ENCODE measurements at places on chromosomes 13 and 19.

GRCh38 chr13:30997697-30998096, 65.2 kb downstream of the TEX26 start:
- no peak for DNase-seq

- DNase-seq = peak; percentile 79
These were observed 598 bp upstream of the LPAR2 start for GRCh38 chr19:19628501-19629134.

DNA sequence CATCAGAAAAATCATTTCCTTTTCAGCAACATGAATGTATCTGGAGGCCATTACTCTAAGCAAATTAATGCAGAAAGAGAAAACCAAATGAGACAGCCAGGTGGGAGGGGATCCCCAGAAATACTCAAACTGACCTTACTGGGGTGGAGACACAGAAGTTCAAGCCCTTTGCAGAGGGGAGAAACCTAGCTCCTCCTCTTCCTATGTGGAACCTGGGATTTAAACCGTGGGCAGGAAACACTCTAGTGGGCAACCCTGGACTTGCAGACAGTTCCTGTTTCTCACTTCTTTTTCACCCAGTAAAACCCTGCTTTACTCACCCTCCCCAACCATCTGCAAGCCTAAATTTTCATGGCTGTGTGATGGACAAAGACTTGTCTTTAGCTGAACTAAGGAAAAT, 61.3 kb downstream of the SLITRK6 start:
- no peak for DNase-seq

DNA sequence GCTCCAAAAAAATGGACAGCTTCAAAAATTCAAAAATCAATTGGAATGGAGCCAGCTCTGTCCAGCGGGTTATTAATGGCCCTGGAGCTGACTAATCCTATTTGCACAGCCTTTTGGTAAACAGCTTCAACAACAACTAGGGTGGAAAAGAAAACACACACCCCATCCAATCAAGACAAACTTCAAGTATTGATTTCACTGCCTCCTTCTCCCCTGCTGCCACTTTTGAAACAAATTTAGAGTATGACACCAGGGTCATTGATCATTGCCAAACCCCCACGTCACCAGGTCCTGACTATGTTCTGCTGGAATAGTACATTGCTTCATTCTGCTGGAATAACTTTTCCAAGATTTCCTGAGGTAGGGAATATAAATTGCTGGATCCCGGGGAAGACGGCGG, 56.8 kb upstream of the GTF3A start:
- no peak for DNase-seq

DNA sequence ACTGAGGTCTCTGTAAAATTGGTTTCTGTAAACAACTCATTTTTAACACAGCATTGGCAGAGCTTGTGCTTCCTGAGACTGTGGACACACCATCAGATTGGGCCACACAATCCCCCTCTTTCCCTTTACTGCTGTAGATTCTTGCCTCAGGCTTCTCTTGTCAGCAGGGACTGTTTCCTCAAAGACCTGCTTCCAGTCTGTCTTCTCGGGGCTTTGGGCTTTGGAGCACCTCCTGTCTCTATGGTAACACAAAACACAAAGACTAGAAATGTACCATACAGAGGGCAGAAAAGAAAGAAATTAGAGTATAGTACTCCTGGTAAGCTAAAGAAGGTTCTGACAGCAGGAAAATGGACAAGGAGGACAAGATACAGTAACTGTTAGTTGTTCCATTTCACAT, 484.5 kb downstream of the DIAPH3 start:
- DNase-seq = no peak

GRCh38 chr13:97185751-97186150, 36.4 kb upstream of the MBNL2 start:
- DNase-seq = no peak

DNA sequence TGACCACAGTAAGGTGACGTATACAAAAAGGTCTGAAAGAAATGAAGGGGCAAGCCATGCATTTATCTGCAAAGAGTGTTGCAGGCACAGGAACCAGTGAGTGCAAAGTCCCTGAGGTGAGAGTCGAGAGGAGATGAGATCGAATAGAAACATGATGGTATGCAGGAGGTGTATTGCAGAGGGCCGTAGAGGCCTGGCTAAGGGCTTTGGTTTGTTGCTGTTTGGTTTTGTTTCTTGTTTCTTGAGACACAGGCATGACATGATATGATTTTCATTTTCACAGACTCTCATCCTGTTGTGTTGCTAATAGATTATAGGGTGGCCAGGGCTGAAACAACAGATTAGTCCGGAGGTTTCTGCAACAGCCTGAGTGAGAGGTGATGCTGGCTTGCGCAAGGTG, 80.4 kb downstream of the HSPH1 start:
- DNase-seq = no peak

DNA sequence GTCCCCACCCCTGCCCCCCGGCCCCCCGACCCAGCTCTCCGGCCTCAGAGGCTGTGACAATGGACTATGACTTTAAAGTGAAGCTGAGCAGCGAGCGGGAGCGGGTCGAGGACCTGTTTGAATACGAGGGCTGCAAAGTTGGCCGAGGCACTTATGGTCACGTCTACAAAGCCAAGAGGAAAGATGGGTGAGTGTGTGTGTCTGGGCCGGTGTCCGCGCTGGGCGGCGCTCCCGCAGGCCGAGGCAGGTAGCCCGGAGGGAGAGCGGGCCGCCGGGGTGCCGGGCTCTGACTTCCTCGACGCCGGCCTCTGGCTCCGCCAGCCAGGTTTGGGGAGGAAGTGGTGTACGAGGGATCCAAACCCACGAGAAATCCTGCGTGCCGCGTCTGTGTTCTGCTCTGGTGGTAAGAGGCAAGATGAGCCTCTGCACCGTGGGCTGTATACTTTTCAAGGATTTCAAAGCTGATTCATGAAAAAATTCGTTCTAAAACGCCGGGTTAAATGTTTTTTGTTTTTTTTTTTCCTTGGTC, 718 bp downstream of the CDK8 start:
- DNase-seq = no peak

- no peak for DNase-seq
These were observed 3.9 kb upstream of the GSK3A start for GRCh38 chr19:42246143-42246921.

- no peak for DNase-seq
These were observed 224.2 kb downstream of the RGCC start for GRCh38 chr13:41681587-41681986.

- DNase-seq = no peak
These were observed 95.6 kb upstream of the MYO16 start for GRCh38 chr13:108533842-108534241.

DNA sequence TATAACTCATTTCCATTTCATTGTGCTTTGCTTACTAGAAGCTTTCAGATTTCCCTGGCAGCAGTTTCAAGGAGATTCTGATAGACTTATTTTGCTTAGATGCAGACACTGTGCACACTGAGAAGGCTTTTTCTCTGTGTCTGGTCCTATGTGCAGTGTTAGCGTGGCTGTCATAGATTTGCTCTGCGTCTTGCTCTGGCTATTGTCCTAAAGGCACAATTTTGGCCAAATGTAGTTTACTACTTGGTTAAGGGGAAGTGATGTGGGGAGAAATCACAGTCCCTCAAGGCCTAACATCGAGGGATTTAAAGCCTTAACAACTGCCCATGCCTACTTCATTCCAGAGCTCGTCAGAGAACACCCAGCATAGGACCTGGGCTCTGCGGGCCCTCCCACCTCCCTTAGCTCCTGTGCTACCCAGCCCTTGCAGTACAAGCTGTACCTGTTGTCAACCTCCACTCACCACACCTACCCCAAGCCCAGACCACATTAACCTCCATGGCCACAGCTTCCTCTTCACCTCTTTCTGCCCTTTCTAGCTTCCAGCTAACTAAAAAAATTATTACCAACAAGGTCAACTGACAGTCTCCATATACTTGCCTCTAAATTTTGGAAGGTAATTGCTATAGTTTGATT, 38.9 kb upstream of the KATNAL1 start:
- DNase-seq = no peak

DNA sequence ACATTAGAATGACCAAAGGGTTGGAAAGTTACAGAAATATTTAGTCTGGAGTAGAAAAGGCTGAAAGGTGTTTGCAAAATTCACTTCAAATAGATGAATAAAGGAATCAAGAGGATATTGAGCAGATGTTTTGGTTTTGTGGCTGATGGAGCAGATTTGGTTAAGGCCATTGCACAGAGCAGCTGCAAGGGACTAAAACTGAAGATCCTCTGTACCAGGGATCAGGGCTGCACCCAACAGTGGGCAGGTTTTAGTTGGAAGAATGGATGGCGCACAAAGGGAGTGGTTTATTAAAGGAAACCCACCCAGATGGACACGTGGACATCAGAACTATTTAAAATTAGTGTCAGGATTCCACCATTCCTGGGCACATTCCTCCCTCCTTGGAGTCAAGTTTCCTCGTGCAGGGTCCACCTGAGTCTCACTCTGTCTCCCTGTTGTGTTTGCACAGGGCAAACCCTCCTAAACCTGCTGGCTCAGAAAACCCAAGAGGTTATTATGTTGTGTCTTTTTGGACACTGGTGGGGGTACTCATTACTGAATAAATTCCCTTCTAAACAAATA, 9.2 kb upstream of the UBAC2 start:
- DNase-seq = no peak
